ENCODE measurements at places on chromosomes 7 and 10.
A peak's percentile ranks its signal among the peaks of the same experiment; 100 is the strongest.

DNA sequence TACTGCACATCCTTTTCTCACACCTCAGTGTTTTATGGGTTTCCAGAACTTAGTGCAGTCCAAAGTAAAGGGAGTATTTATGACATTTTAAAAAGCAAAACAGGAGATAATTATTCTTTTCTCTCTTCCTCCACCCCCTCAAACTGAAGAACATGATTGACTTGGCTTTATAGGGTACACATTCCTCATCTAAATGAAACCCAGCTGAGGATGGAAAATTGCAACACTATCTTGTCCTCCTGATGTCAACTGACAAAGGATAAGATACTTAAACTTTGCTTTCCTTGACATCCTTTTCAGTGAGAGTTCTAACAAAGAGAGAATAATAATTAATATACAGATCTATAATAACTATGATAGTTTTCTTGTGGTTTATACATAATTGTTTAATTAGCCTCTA is 299.1 kb downstream of the BBS9 start:
- no peaks in the 10 kb centered on the region for H3K27me3 ChIP-seq
- H3K36me3 ChIP-seq = no peaks in the 10 kb centered on the region
- no peaks in the 10 kb centered on the region for H3K4me1 ChIP-seq
- H3K4me3 ChIP-seq = no peak overlapping the region
- H3K27ac ChIP-seq = no peak overlapping the region
- no peak for DNase-seq

- no peak overlapping the region for H3K4me3 ChIP-seq
- peaks cover 3% of the 10 kb centered on the region for H3K4me1 ChIP-seq
- H3K27me3 ChIP-seq = no peaks in the 10 kb centered on the region
Observed at GRCh38 chr10:113753020-113753692, 1.7 kb downstream of the PLEKHS1 start.

- H3K4me3 ChIP-seq = no peak overlapping the region
- H3K4me1 ChIP-seq = no peaks in the 10 kb centered on the region
- DNase-seq = no peak
- no peaks in the 10 kb centered on the region for H3K27me3 ChIP-seq
- H3K36me3 ChIP-seq = no peaks in the 10 kb centered on the region
Observed at GRCh38 chr10:95035332-95036295, 33.7 kb downstream of the CYP2C8 start.

GRCh38 chr10:76915316-76915715 is 722.3 kb downstream of the KCNMA1 start:
- no peaks in the 10 kb centered on the region for H3K36me3 ChIP-seq
- no peaks in the 10 kb centered on the region for H3K27me3 ChIP-seq
- H3K4me3 ChIP-seq = no peak overlapping the region
- H3K4me1 ChIP-seq = no peaks in the 10 kb centered on the region
- no peak overlapping the region for H3K27ac ChIP-seq

- H3K4me1 ChIP-seq = no peaks in the 10 kb centered on the region
- no peaks in the 10 kb centered on the region for H3K36me3 ChIP-seq
- no peak for DNase-seq
- H3K4me3 ChIP-seq = no peak overlapping the region
Observed at GRCh38 chr7:79822620-79823240, 311.9 kb upstream of the GNAI1 start.

DNA sequence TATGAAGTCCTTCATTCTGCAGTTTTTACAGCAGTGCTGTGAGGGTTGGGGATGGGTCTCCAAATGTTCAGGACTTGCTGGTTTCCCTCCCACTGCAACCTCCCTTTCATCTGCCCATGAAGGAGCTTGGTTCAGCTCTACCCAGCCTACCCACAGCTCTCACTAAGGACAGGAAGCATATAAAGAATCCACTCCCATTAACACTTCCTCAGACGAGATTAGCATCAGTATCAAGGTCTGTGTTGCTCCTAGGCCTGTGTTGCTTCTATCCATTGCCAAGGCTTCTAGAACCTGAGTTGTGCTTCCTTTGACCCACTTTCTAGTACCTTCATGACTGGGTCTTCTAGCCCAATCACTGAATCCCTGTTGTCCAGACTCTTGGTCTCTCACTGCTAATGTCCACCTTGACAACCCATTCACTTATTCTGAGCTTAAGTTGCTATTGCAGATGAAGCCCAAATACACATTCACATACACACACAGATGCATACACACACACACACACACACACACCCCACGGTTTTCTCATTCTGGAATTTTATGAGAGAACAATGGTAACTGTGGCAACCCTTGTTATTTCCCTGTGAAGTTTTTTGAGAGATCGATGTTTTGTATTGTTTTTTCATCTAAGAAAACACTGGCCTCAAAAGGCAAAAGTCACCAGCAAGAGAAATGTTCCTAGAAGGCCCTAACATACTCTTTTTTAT is 248.1 kb downstream of the MTERF1 start:
- H3K4me1 ChIP-seq = peaks cover 12% of the 10 kb centered on the region
- H3K36me3 ChIP-seq = no peaks in the 10 kb centered on the region
- H3K4me3 ChIP-seq = no peak overlapping the region
- no peaks in the 10 kb centered on the region for H3K27me3 ChIP-seq

GRCh38 chr10:17120694-17121093 is 8.9 kb downstream of the CUBN start:
- no peak for DNase-seq
- no peak overlapping the region for H3K27ac ChIP-seq
- H3K4me1 ChIP-seq = peaks cover 6% of the 10 kb centered on the region
- H3K36me3 ChIP-seq = peaks cover 2% of the 10 kb centered on the region
- H3K4me3 ChIP-seq = no peak overlapping the region

- H3K4me1 ChIP-seq = peaks cover 8% of the 10 kb centered on the region
- peak overlapping the region; percentile 55 for H3K27ac ChIP-seq
Observed at GRCh38 chr7:111393011-111393754, 169.1 kb downstream of the IMMP2L start.

DNA sequence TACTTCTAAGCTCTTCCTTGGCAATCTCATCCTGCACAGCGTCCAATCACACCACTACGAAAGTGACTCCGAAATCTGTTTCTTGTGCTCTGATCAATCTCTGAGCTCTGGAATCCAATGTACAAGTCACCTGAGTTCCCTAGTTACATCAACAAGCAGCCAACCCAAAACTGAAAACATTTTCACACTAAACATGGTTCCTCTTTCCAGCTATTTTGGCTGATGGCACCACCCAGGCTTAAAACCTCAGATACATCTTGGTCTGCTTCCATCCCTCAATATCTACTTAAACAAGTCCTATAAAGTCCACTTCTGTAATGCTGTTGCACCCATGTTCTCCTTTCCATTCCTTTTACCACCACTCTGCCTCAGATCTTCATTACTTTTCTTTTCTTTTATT is 3.6 kb downstream of the BLOC1S2 start:
- no peaks in the 10 kb centered on the region for H3K27me3 ChIP-seq
- DNase-seq = no peak
- H3K4me1 ChIP-seq = peaks cover 6% of the 10 kb centered on the region
- H3K27ac ChIP-seq = no peak overlapping the region
- H3K4me3 ChIP-seq = no peak overlapping the region

DNA sequence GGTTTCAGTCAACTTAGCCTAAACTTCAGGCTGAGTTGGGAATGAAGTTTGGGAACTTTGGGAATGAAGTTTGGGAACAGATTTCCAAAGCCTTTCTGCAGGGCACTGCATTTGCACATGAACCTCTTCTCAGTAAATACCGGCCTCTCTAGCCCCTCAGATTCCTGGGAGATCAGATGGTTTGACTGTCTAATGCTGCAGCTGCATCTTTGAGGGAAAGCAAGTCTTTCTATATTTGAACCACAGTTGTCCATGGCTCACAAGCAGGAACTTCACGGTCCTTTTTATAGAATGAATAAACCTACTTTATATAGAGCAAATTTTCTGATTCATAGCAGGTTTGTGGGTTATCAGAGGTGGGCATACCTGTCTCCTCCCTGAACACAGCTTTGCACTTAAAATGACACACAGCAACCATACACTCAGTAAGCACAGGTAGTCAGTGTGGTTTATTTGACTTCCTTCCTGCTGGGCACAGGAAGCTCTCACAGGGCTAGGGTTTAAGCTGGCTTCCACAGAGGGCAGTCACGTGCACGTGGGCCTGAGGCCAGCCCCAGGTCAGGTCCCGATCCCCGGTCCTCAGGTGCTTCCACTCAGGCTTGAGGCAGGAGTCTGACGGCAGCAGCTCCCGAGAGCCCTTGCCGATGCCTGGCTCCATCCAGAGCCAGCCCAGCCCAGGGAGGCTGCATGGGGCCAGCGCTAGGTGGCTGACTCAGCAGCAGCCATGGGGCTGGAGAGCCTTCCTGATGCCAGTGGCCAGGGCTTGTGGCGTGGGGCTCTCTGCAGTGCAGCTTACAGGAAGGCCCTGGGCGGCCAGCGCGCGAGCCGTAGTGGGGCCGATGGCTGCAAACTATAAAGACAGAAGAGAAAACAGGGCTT is 12.8 kb upstream of the MMP21 start:
- DNase-seq = no peak
- peaks cover 28% of the 10 kb centered on the region for H3K36me3 ChIP-seq
- H3K4me1 ChIP-seq = no peaks in the 10 kb centered on the region
- H3K27me3 ChIP-seq = no peaks in the 10 kb centered on the region
- H3K27ac ChIP-seq = no peak overlapping the region

GRCh38 chr10:62037890-62038608 is 136.6 kb downstream of the ARID5B start:
- H3K36me3 ChIP-seq = no peaks in the 10 kb centered on the region
- DNase-seq = no peak
- no peaks in the 10 kb centered on the region for H3K27me3 ChIP-seq
- peaks cover 9% of the 10 kb centered on the region for H3K4me1 ChIP-seq
- H3K27ac ChIP-seq = no peak overlapping the region

DNA sequence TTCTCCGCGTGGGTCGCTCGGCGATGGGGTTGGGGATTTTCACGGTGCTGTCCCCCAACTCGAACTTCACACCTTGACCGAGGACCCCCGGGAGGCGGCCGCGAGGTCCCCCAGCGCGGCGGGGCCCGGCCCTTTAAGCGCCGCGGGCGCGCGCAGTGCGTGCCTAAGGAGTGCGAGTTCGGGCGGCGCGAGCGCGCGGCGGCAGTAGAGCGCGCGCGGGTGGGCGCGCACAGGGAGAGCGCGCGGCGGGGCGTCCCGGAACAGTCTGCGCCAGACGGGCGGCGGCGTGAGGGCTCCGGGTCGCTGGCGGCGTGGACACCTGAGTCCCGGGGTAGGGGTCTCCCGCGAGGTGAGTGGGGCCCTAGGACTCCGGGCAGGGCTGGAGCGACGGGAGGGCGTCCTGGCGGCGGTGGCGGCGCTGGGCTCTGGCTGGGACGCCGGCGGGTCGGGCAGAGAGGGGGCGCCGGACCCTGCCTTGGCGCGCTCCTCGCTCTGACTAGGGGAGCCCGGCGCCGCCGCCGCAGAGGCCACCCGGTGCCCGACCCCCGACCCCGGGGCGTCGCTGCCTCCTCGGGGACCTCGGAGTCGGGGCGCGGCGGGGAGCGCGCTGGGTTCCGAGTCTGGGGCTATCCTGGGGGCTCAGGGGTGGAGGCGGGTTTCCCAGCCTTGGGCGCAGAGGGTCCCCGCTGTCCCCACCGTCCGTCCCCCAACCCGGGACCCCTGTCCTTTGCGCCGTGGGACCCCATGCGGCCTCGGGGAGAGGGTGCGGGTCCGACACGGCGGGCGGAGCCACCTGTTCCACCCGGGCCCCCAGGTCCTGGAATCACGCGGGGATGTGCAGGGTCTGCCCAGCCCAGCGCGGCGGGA is at the start of gene PROSER2:
PROSER2 (plus strand) TSS at position 235 of the 867 bp plus-strand sequence. CDS start 28,722 bp downstream, outside the sequence.
- H3K36me3 ChIP-seq = no peaks in the 10 kb centered on the region
- peaks cover 4% of the 10 kb centered on the region for H3K4me1 ChIP-seq
- peaks cover 51% of the 10 kb centered on the region for H3K27me3 ChIP-seq
- peak; percentile 41 for DNase-seq
- no peak within 1 kb of the TSS for H3K27ac ChIP-seq

GRCh38 chr10:63901881-63902280 is 380.7 kb downstream of the REEP3 start:
- H3K27ac ChIP-seq = no peak overlapping the region
- no peaks in the 10 kb centered on the region for H3K4me1 ChIP-seq
- no peaks in the 10 kb centered on the region for H3K27me3 ChIP-seq
- no peak for DNase-seq
- no peaks in the 10 kb centered on the region for H3K36me3 ChIP-seq

GRCh38 chr7:45434167-45434784 is 139.9 kb upstream of the ADCY1 start:
- no peak overlapping the region for H3K4me3 ChIP-seq
- H3K4me1 ChIP-seq = no peaks in the 10 kb centered on the region
- DNase-seq = no peak
- H3K27me3 ChIP-seq = no peaks in the 10 kb centered on the region

DNA sequence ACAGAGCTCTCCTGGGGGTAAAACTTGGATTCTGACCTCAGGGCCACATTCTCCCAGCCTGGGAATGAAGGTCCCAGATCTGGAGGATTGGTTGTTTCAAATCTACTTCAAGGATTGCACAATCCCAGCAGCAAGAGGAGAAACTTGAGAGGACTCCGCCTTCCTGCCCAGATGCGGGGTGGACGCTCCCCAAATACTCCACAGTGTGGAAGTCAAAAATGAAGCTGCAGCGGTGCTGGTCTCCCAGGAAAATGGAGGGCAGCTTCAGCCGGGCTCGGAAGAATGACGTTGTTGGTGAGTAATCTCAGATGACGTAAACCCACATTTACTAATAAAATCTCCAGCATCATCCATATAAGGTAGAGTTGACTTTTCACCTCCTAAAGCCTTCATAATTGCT is 31.5 kb upstream of the PPP2R2D start:
- H3K4me3 ChIP-seq = no peak overlapping the region
- no peaks in the 10 kb centered on the region for H3K36me3 ChIP-seq
- DNase-seq = no peak
- H3K27ac ChIP-seq = no peak overlapping the region
- H3K4me1 ChIP-seq = no peaks in the 10 kb centered on the region

DNA sequence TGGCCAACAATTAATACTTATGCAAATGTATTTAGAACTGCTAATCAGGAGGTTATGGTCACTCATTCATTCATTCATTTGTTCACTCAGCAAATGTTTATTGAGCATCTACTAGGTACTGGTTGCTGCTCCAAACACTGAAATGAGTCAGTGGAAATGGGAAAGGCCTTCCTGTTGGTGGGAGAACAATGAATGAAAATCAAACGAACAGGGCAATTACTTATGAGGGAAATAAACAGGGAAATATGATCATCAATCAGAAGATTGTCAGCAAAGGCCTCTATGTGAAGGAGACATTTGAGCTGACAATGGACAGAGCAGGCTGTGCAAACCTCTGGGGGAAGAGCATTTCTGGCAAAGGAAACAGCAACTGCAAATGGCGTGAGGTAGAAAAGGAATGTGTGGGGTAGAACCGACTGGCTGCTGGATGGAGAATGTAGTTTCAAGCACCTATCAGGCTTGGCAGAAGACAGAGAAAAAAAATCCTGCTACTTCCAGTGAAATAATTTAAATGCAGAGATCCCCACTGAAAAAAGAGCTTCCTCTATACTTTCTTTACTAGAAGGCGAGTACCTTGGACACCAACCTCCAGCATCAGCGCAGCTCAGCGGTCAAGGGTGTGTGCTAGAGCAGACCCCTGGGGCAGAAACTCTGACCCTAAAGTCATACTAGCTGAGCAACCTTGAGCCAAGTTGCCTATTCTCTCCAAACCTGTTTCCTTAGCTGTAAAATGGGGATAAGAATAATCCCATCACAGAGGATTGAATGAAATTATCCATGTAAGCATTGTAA is 108.8 kb upstream of the EEPD1 start:
- no peaks in the 10 kb centered on the region for H3K4me1 ChIP-seq
- no peaks in the 10 kb centered on the region for H3K27me3 ChIP-seq
- DNase-seq = no peak
- H3K4me3 ChIP-seq = no peak overlapping the region
- no peaks in the 10 kb centered on the region for H3K36me3 ChIP-seq
